ENCODE measurements at places on chromosomes 11 and 22.

DNA sequence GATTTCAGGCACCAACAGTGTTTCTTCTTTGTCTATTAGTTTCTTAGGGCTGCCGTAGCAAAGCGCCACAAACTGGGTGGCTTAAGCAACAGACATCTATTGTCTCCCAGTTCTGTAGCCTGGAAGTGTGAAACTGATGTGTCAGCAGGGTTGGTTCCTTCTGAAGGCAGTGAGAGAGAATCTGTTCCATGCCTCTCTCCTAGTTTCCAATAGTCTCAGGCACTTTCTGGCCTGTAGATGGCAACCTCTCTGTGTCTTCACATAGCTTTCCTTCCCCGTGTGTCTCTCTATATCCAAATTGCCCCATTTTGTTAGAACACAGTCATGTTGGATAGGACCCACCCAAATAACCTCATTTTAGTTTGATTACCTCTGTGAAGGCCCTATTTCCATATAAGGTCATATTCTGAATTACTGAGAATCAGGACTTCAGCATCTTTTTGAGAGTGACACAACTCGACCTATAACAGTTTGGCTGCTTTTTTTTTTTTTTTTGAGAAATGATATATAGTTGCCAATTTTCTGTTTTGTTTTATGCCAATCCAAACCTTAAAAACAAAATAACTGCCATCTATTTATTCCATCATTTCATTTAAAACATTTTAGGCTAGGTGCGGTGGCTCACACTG lies 108.2 kb downstream of the SLC36A4 start:
- no peak for DNase-seq

DNA sequence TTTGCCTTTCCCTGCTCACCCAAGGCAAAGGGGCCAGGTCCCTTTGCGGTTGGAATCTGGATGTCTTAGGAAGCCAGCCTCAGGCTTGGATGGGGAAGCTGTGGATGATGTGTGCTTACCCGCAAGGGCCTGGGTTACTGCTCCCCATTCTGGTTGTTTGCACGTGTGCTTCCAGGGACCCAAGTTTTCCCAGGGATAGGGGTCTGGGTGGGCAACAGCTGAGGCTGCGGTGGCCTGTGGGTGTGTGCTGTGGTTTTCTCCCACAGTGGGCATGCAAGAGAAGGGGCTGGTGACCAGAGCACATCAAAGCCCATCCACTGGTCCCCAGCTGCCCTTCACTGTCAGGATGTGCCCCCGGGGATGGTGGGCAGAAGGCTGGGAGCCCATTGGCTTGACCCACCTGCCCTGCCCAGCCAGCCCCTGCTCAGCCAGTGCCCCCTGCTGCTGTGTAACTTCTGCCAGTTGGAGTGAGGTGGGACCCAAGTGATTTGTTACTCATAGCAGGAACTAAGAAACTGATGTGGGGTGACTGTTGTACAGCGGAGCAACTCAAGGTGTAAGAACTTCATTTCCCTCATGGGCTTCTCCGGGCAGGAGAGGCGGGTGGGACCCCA lies 3.3 kb downstream of the CAPN5 start:
- DNase-seq: no peak

- DNase-seq: no peak
These were observed 8.6 kb upstream of the CRYBB2 start for GRCh38 chr22:25210793-25211192.

DNA sequence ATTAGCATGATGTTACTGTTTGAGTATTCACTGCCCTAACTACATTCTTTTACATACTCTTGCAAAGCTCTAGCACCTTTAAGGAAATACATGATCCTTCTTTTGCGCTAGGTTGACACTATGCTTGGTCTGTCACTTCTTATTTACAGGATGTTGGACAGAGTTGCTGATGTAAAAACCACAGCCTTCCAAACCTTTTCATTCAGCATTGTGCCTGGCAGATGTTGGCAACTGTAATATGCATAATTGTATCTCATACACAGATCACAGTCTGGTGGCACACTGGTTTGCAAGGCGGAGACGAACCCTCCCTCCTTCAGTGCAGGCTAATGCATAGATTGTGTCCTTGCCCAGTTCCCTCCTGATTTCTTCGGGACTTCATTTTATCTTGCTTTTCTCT lies 224.1 kb downstream of the SNX19 start:
- DNase-seq: no peak

GRCh38 chr11:130874955-130875531 lies 41.2 kb downstream of the SNX19 start:
- DNase-seq: no peak

DNA sequence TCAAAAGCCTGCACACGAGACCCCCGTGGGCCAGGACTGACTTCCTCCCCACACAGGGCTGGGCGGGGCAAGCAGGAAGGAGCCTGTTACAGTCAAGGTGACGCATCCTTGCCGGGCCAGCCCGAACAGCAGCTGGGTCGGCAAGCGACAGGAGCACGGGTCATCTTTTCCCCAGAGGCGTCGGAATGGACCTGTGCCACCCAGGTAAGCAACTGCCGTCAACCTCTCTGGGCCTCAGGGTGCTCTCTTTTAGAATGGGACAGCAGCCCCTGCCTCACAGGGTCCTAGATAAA lies at the start of gene CYTH4:
Gene CYTH4, plus strand, starts transcription at position 124 of the 293 bp plus-strand sequence. Its CDS starts 62 bp downstream, at position 186.
- peak; percentile 54 for DNase-seq

GRCh38 chr22:30906946-30907345 lies 61.6 kb downstream of the MORC2 start:
- no peak for DNase-seq

DNA sequence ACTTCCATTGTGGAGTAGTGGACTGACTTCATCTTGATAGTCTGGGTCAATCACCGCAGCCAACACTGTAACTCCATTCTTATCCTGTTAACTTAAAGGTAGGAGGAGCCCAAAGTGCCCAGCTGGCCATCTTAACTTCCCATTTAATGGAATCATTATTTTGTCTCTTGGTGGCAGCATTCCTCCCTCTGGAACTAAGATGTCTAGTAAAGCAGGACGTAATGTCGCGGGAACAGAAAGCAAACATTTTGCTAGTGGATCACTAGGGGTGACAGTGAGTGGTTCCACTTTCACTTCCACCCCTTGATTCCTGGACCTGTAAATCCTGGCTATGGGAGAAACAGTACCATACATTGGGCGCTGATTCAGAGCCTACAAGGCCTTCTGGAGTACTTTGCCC lies 71.4 kb downstream of the GAB4 start:
- DNase-seq: no peak

- DNase-seq: no peak
These were observed 727 bp upstream of the CSDC2 start for GRCh38 chr22:41560095-41560471.
